Central memory CD8-positive, alpha-beta T cell (primary cell): ENCODE measurements at places on chromosomes 12 and 14.

DNA sequence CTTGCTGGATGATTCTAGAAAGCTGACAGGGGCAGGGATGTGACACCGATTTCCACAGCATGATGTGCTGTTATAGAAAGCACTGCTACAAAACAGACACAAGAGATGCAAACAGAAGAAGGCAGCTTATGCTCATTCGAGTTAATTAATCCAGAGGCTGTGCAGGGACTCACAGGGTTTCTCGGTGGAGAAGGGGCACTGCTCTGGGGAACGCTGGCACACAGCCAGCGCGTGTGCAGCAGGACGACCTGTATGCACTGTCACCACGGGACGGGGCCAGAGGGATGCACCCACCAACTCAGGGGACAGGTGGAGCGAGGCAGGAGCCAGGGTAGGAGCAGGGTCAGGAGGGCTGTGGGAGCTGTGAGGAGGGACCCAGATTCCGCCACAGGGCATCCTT is 143.5 kb downstream of the RIMBP2 start:
- DNase-seq, result no peak

DNA sequence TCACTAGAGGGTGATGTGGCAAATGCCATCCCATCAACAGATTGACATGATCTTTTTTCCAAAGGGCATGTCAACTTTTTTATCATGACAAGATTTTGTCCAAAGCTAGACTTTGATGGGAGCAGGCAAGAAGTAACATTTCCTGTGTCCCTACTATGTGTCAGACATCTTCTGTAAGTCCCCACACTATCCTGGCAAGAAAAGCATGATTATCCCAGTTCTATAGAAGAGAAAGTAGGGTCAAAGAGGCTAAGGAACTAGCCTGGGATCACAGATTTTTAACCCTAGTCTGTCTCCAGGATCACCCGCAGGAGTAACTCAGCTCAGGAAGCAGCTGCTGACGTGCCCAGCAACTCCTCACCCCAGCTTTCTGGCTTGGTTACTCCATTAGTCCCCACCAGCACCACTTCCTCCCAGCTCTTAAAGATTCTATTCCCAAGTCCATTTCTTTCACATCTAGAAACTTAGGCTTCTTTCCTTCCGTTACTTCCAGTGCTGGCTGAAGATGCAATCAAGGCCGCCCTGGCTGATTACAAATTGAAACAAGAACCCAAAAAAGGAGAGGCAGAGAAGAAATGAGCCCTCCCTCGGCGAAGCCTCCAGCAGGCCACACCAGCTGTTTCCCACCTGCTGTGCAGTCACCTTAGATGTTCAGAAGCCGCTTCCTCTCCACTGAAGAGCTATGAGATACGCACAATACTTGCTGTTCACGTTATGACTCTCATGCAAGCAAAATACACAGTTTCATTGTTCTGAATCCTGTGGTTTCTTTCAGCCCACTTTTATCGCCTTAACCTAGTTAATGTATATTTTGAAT is 6.2 kb downstream of the ISCU start:
- peak; percentile 61 for DNase-seq

GRCh38 chr14:99164712-99165111 is 107.3 kb downstream of the BCL11B start:
- no peak for DNase-seq

DNA sequence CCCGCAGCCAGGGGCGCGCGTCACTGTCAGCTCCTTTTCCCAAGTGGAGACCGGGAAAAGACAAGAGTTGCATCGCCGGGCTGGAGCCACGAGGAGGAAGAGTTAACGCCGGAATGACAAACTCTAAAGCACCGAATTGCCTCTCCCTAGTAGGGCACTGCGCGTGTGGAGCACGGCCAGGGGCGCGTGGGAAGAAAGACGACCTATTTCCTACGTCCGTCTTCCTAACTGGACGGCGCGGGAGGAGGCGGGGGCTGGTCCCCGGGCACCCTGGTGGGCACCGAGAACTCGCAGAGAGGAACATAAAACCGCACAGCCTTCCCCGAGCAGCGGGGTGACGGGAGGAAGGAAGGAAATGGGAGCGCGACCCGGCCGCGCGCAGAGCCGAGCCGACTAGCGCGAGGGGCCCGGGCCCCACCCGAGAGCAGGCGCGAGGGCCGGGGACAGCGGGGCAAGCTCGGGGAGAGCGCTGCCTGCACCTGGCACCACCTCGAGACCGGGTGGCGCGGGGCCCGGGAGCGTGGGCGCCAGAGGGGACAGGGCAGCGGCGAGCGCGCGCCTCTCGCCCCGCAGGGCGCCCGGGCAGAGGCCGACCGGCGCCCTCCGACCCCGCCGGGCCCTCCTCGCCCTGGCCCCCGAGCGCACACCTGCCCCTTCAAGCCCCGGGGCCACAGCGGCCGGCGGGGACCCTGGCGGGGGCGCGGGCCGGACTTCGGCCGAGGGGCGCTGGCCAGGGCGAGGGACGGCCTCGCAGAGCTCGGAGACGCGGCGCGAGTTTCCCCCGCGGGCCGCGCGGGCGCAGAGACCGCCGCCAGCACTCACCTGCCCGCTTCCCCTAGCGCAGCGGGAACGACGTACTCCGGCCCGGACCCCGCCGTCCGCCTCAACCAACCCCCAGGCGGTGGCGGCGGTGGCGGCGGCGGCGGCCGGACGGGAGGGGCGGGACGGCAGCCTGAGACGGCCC is at the start of gene SETD3:
TSS of gene SETD3 (minus strand) at position 954 of the 964 bp plus-strand sequence. CDS start 15,054 bp downstream, outside the sequence.
- DNase-seq, result peak; percentile 13

DNA sequence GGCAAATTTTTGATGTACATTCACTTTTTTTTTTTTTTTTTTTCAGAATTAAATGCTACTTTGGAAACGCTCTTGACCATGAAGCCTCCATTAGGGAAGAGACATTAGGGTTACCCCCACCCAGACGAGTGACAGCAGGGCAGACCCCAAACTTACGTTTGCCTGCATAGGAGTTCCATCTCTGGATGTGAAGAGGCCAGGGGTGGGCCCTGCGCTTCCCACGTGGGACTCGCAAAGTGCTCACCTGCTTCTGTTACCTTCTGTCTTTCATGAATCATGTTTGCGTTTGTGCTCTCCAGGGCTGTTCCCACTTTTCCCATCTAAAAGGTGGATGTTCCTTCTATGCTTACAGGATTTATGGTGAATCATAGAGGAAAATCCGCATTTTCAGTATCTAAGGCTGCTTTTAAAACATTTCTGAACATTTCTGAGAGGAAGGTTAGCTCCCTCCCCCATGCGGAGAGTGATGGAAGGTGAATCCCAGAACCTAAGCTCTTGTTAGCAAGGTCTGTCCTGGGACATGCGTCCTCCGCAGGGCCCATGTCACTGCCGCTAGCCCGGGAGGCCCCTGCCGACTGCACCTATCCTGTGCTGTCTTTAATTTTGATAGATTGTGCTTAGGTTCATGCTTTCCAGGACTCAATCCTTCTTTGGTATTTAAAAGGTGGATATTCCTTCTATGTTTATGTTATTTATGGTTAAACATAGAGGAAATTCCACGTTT is 135.7 kb upstream of the RTL1 start:
- no peak for DNase-seq
